ENCODE measurements at places on chromosomes 12 and 14.

DNA sequence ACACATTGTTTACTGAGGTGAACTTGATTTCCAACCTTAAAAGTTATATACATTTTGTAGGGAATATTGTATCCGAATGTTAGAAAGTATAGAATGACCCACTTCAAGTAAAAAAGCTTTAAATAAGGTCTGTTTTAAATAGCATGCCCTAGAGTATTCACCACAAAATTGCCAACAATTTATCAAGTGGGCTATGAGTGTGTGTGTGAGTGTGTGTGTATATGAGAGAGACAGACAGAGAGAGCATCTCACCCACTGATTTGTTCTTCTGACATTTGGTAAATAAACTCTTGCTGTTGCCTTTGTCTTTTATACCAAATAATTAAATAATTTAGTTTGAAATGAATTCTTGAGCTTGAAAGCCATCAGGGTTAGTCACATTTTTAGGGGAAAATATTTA is 29.8 kb upstream of the RAP1B start:
- no peak for DNase-seq

GRCh38 chr12:116144384-116144783 is 133.1 kb downstream of the MED13L start:
- DNase-seq: no peak

- DNase-seq: peak; percentile 88
These were observed 7.9 kb downstream of the SETD1B start for GRCh38 chr12:121811434-121812319.

DNA sequence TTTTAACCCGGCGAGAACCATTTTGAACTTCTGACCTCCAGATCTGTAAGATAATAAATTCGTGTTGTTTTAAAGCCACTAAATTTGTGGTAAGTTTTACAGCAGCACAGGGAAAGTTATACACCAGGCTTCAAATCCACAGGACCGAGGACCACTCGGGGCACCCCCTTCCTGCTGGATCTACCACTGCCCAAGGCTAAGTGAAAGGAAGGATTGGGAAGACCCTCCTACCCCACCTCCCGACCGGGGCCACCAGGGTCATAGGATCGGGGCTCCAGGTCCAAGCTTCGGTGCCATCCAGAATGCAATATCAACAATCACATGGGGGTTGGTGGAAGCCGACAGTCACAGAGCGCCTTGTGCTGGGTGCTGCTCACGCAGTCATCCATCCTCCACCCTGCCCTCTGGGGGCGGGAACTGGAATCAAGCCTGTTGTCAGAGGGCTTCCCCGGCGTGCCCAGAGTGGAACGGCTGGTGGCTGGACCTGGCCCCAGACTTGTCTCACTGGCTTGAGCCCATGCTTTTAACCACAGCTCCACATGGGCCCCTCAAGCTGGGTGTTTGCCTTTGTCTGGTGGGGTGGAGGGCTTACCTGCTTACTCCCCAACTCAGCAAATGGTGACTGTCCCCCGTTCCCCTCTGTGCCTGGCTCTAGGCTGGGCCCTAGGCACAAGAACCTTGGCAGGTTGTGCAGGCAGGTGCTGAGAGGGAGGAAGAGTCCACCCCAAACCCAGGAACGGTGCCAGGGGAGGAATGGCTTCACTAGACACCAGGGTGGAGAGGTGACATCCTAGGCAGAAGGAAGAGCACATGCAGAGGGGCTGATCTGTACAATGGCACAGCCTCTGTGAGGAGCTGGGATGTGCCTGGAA is 180.3 kb upstream of the RTL1 start:
- no peak for DNase-seq

GRCh38 chr12:59890896-59891579 is 295.2 kb downstream of the SLC16A7 start:
- DNase-seq: no peak

DNA sequence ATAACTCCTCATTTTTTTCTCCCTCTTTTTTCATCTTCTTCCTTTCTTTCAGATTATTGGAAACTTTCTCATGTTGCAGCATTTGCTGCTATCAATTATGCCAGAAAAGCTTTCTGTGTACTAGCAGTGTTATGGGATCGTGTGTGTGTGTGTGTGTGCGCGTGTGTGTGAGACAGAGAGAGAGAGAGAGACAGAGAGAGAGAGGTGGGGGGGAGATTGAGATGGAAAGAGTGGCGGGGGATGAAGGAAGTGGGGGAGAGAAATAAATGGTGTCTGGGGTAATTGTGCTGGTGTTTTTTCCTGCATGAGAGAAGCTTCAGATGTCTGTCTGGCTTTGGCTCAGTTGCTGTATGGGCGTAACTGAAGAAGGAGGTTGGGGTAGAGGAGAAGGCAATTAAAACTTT is 268.9 kb downstream of the RAD51B start:
- DNase-seq: no peak

GRCh38 chr14:21241218-21241819 is 27.9 kb downstream of the HNRNPC start:
- DNase-seq: peak; percentile 45

DNA sequence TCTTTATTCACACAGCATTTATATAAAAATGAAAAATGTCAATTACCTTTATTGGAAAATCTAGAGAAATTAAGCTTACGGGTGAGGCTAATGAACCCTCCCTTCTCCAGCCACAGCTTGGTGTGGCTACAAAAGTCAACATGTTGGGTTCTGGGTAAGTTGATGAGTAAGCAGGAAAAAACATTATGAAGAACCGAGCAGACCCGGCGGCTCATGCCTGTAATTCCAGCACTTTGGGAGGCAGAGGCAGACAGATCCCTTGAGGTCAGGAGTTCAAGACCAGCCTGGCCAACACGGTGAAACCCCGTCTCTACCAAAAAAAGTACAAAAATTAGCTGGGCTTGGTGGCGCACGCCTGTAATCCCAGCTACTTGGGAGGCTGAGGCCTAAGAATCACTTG is 10.9 kb downstream of the NAA25 start:
- no peak for DNase-seq

GRCh38 chr14:91249841-91250616 is 5.5 kb upstream of the GPR68 start:
- no peak for DNase-seq

DNA sequence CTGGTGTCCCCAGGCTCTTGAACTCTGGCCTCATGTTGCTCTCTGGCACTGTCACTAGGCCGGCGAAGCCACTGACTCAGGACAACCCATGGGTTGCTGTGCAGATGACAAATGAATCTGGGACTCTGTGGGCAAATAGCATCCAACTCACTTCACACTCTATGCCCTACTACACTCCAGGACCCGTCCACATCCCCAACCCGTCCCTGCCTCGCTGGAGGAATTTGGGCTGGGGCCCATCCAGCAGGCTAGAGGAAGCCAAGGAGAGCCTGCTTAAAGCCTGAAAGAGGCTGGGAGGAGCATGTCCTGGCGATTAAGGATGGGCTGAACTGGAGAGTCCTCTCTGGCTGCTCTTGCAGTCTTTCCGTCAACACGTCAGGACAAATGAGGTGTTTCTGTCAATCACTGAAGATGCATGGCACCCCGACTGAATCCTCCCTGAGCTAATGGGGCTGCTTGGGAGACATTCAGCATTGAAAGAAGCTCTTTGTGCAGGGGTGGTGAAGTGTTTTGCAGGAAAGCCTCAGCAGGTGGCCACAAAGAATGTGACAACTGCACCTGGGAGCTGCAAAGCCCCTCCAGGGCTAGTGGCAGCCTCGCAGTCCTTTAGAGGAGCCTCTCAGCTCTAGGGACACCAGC is 71.7 kb downstream of the ANO2 start:
- DNase-seq: no peak

DNA sequence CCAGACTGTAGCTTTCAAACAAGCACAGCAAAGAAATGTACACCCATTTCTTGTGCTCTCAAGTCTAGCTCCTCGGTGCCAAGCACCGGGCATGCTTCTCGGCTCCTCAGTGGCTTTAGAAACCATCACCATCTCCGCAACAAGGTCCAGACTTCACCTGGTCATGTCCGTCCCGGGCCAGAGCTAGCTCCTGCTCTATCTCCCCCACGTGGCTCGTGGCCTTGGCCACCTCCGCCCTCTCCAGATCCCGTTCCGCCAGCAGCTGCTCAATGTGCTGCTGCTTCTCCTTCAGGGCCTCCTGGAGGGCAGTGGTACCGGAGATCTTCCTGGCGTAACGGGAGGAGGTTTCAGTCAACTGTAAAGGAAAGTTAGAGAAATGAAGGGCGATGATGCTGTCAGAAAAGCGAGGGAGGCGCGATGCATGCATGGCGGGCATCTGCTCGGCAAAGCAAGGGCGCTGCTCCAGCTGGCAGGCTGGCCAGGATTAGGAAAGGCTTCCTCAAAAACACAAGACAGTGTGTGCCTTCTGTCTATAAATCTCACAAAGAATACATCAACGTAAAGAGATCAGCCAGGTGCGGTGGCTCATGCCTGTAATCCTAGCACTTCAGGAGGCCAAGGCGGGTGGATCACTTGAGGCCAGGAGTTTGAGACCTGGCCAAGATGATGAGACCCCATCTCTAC is 67.4 kb downstream of the CLIP1 start:
- DNase-seq: no peak

DNA sequence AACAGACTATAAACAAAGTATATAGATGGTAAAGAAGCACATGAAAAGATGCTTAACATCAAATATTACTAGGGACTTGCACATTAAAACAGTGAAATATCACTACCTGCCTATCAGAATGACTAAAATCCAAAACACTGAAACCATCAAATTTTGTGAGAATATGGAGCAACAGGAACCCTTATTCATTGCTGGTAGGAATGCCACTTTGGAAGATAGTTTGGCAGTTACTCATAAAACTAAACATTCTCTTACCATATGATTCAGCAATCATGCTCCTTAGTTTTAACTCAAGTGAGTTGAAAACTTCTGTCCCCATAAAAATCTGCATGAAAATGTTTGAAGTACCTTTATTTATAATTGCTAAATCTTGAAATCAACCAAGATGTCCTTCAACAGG is 297.6 kb downstream of the DAD1 start:
- no peak for DNase-seq

- no peak for DNase-seq
These were observed 9.5 kb upstream of the PGF start for GRCh38 chr14:74964787-74965485.

GRCh38 chr12:88952562-88952942 is 372.3 kb upstream of the KITLG start:
- no peak for DNase-seq

- no peak for DNase-seq
These were observed 44.8 kb upstream of the TBX5 start for GRCh38 chr12:114450515-114451300.

- no peak for DNase-seq
These were observed 91.4 kb upstream of the FLRT2 start for GRCh38 chr14:85438481-85438942.

- DNase-seq: no peak
These were observed 133.6 kb downstream of the TTLL5 start for GRCh38 chr14:75794615-75795038.

DNA sequence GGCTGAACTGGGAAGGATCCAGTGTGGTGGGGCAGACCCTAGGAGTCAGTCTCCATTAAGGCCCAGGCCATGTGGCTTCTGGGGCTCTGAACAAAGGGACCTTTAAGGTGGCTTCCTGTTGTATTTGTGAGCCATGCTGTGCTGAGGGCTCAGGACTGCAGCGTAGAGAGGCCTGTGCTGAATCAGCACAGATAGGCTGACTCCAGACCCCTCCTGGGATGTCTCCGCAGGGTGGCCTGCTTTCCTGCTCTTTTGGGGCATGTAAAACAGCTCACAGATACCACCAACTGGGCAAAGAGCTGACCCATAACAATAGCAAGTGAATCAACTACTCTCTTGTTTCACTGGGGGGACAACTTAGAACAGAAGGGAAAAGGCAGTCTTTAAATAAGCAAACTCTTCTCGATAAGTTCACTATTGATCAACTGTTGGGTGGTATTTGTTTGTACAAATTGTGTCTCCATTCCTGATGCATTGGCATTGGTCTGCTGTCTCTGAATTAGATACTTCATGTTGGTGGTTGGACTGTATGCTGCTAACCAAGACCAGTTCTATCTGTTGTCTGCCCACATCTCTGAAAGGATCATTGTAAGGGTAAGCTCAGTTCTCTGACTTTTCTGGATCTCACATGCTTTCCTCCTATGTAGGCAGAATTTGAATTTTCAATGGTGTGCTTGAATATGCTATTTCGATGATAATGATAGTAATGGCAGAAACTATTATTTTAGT is 71.8 kb downstream of the MYRFL start:
- no peak for DNase-seq

- DNase-seq: no peak
These were observed 100.7 kb downstream of the APAF1 start for GRCh38 chr12:98745578-98746391.

GRCh38 chr12:118637767-118638370 is 261.5 kb downstream of the SUDS3 start:
- DNase-seq: no peak

GRCh38 chr12:64633940-64634337 is 23.6 kb downstream of the RASSF3 start:
- DNase-seq: peak; percentile 12

DNA sequence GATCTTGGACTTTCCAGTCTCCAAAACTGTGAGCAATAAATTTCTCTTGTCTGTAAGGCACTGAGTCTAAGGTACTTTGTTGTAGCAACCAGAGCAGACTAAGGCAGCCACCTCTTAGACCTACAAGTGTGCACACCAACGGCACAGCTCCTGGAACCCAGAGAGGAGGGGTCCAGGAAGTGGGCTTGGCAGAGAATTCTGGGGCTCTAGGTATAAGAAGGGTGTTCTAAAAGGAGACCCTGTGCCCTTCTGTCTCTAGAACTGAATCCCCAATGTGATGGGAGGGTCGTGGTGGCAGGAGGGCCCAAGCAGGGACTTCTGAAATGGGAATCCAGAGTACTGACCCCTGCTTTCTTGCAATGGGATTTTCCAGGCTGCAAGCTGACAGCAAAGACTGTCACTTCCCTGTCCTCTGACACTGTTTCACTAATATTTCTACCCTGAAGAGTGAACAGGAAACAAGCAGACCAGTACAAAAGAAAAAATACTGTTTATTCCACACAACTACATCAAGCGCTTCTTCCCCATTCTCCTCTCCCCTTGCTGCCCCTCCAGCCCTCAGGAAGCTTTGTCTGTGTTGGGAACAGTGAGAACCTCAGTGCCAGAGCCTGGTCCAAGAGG is 13.6 kb upstream of the TFCP2 start:
- no peak for DNase-seq
